ENCODE measurements at places on chromosomes 13 and 19. TPM values are rescaled to one million over a fixed set of nuclear protein-coding genes. Genes with fewer than 3 reads are reported as not detected.

GRCh38 chr13:29707876-29708543 lies 112.5 kb upstream of the SLC7A1 start:
- no peak overlapping the region for H3K27ac ChIP-seq
- H3K27me3 ChIP-seq, result no peaks in the 10 kb centered on the region
- H3K4me1 ChIP-seq, result peaks cover 14% of the 10 kb centered on the region
- DNase-seq, result no peak
- H3K4me3 ChIP-seq, result no peak overlapping the region
- H3K36me3 ChIP-seq, result no peaks in the 10 kb centered on the region

GRCh38 chr19:30358821-30359580 lies 13.2 kb upstream of the ZNF536 start:
- no peak for DNase-seq
- no peak overlapping the region for H3K4me3 ChIP-seq
- no peak overlapping the region for H3K27ac ChIP-seq
- H3K36me3 ChIP-seq, result no peaks in the 10 kb centered on the region
- no peaks in the 10 kb centered on the region for H3K4me1 ChIP-seq

DNA sequence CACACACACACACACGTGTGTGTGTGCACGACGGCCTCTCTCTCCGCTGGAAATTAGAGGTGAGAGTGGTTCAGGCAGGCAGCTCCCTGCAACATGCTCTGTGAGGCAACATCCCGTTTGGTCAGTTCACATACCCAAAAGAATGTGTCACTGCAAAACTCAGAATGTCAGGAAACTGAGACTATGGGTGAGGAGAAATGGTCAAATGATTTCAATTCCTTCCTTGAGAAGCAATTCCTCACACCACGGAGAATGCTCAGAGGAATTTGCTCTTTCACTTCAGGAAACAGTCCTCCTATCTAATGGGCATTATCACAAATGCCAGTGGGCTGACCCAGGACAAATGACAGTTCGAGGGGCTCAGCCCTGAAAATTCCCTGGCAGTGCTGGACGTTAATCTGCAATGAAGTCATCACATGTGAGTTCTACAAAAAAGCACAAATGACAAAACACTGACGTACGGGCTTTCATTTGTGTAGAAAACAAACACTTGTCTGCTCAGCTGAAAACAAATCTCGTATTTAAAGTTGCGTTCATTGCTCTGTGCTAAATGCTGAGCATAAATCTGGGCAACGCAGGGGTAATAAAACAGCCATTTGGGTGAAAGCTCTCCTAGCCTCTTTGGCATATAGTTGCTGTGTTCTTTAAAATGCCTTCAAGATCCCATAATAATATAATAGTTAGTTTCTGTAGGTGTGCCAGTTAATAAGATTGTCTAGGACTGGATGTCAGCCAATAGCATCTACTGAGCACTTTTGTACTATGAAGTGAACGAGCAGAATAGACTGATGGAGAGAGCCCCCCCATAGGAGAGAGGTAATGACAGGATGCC lies 18.6 kb upstream of the LATS2 start:
- peak; percentile 50 for DNase-seq
- no peak overlapping the region for H3K27ac ChIP-seq
- H3K4me3 ChIP-seq, result peak overlapping the region; percentile 44
- no peaks in the 10 kb centered on the region for H3K27me3 ChIP-seq
- H3K36me3 ChIP-seq, result no peaks in the 10 kb centered on the region

DNA sequence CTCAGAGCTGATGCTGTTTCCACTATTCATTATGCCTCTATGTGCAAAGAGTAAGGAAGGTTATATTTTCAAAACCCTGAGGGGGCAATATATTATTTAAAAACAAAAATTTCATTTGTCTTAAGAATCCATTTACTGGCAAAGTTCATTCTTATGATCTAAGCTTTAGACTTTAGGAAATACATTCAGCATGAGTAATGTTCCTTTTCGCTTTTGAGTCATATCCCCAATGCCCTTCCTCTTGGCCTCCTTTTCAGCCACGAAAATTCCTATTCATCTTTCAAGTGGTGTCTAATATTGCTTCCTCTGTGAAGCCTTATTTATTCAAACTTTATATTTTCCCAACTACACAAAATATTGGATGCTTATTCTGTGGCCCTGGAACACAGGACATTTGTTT lies 1317.0 kb downstream of the PCDH9 start:
- no peak overlapping the region for H3K4me3 ChIP-seq
- peak; percentile 7 for DNase-seq
- H3K27me3 ChIP-seq, result no peaks in the 10 kb centered on the region
- H3K4me1 ChIP-seq, result no peaks in the 10 kb centered on the region
- no peak overlapping the region for H3K27ac ChIP-seq

DNA sequence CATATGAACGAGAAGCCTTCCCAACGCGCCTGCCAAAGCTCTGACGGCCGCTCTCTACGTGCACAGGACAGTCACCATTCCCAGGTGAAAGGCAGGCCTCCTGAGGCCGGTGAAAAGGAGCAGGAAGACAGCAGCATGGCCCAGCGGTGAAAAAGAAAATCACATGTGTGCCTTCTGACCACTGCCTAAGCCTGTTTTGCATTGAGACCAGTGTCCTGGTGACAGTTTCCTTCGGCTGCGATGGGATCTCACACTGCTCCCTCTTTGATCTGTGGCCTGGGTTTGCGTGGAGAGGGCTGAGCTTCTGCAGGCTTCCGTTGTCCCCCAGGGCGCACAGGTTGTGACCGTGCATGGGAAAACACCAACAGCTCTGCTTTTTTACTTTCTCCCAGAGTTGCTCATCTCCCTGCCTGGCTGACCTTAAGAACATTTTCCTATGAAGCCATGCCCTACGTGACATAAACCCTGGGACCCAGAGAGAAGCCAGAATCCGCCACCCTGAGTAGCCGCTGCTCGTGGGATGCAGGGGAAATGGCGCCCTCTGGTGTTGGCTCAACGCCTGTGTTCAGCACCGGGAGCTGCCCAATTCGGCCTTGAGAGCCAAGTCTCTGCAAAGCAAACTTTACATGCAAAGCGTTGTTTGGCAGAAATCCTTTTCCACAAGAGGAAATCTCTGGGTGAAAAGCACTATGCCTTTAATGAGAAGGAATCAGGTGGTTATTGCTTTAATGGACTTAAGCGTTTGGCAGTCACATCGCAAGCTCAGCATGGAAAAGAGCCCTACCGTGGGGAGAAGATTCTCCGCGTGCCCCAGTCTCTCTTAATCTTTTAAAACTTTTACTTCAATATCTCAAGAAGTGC lies 112.2 kb upstream of the GPR12 start:
- H3K4me1 ChIP-seq, result no peaks in the 10 kb centered on the region
- no peak for DNase-seq
- no peak overlapping the region for H3K4me3 ChIP-seq
- no peaks in the 10 kb centered on the region for H3K36me3 ChIP-seq

DNA sequence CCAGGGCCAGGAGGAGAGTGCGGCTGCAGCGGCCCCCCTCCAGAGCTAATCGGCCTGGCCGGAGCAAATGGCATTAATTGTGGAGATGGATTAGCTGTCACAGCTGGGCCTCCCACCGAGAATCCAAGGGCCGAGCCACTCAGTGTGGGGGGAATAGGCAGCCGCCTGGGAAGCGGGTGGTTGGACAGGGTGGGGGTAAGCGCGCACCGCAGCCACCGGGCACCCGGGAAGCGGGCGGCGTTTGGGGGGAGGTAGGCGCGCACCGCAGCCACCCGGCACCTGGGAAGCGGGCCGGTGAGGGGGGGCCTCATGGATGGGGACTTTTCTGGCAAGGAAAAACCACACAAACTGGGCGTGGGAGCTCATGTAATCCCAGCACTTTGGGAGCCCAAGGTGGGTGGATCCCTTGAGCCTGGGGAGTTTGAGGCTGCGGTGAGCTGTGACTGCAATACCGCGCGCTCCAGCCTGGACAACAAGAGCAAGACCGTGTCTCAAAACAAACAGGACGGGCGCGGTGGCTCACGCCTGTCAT lies 9.7 kb downstream of the R3HDM4 start:
- H3K36me3 ChIP-seq, result no peaks in the 10 kb centered on the region
- DNase-seq, result peak; percentile 81
- no peaks in the 10 kb centered on the region for H3K4me1 ChIP-seq
- no peaks in the 10 kb centered on the region for H3K27me3 ChIP-seq
- no peak overlapping the region for H3K27ac ChIP-seq

DNA sequence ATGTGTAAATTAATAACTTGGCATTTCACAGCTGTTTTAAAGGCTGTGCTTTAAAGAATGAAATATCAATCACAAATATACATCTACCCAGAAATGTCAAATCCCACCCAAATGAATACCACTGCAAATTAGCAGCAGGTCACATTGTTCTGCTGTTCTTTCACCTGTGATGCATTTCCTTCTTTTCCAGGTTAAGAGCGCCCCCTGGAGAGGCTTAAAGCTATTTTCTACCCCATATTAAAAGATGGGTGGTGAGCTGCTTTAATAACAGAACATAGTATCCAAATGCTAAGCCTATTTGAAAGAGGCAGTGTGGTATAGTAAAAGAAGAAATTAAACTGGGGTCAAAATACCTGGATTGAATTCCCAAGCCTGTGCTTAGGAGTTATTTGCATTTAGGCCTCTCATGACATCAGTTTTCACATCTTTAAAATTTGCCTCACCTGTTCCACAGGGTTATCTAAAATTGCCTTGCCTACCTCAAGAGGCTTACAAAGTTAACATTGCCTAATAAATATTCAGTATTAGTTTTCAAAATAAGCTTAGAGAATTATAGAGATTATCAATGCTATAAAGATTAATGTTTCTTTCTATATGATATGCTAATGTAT lies 396.9 kb upstream of the SLITRK5 start:
- no peak overlapping the region for H3K27ac ChIP-seq
- H3K4me3 ChIP-seq, result no peak overlapping the region
- H3K4me1 ChIP-seq, result no peaks in the 10 kb centered on the region
- no peaks in the 10 kb centered on the region for H3K36me3 ChIP-seq
- no peaks in the 10 kb centered on the region for H3K27me3 ChIP-seq

GRCh38 chr19:43624933-43625332 lies 5.5 kb upstream of the ZNF428 start:
- DNase-seq, result peak; percentile 63
- H3K4me1 ChIP-seq, result no peaks in the 10 kb centered on the region
- no peaks in the 10 kb centered on the region for H3K27me3 ChIP-seq
- no peak overlapping the region for H3K27ac ChIP-seq

GRCh38 chr19:28914173-28914572 lies 298.8 kb downstream of the UQCRFS1 start:
- no peaks in the 10 kb centered on the region for H3K4me1 ChIP-seq
- H3K27ac ChIP-seq, result no peak overlapping the region
- no peaks in the 10 kb centered on the region for H3K27me3 ChIP-seq
- no peak for DNase-seq
- H3K4me3 ChIP-seq, result no peak overlapping the region
- H3K36me3 ChIP-seq, result no peaks in the 10 kb centered on the region

DNA sequence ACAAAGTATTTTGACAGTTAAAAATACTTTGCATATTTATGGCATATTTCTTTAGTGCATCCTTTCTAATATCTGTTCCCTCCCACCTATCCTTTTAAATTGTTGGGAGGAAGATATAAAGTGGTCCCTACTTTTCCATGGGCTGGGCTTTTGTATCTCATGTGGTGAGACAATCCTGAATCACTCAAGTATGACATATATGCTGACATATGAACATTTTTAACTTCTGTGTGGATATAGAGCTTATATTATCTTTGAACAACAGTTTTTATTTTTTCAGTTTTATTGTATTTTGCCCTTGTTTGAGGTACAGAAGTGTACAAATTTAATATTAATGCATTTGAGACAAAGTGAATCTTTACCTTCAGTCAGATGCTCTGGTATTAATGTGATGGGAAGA lies 3.4 kb downstream of the ZMYM2 start:
- no peak for DNase-seq
- peaks cover 5% of the 10 kb centered on the region for H3K36me3 ChIP-seq
- H3K27ac ChIP-seq, result no peak overlapping the region
- H3K4me3 ChIP-seq, result peak overlapping the region; percentile 5
- H3K27me3 ChIP-seq, result no peaks in the 10 kb centered on the region

GRCh38 chr19:1295169-1296012 lies 9.7 kb downstream of the EFNA2 start:
- peak; percentile 76 for DNase-seq
- no peak overlapping the region for H3K27ac ChIP-seq
- H3K4me1 ChIP-seq, result peaks cover 3% of the 10 kb centered on the region
- no peaks in the 10 kb centered on the region for H3K27me3 ChIP-seq
- no peaks in the 10 kb centered on the region for H3K36me3 ChIP-seq
- no peak overlapping the region for H3K4me3 ChIP-seq

DNA sequence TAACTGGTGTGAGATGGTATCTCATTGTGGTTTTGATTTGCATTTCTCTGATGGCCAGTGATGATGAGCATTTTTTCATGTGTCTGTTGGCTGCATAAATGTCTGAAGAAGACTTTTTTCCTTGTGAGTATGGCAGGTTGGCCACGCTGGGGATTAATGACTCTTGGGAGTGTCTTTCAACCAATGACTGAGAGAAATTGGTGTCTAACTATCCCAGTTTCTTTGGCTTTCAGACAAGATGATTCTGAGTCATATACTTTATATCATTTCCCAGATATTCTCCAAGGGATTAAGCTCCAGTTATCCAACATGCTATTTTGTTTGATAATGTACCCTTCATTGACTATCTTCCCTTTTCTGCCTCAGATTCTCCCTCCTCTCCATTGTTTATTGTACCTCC lies 35.5 kb upstream of the CSNK1A1L start:
- DNase-seq, result no peak
- H3K36me3 ChIP-seq, result no peaks in the 10 kb centered on the region
- H3K4me1 ChIP-seq, result no peaks in the 10 kb centered on the region
- no peak overlapping the region for H3K4me3 ChIP-seq
- H3K27me3 ChIP-seq, result no peaks in the 10 kb centered on the region

GRCh38 chr13:25796474-25796873 lies 255.3 kb downstream of the SHISA2 start:
- no peaks in the 10 kb centered on the region for H3K27me3 ChIP-seq
- DNase-seq, result no peak
- H3K27ac ChIP-seq, result no peak overlapping the region

- no peaks in the 10 kb centered on the region for H3K4me1 ChIP-seq
- no peaks in the 10 kb centered on the region for H3K36me3 ChIP-seq
- DNase-seq, result no peak
- no peaks in the 10 kb centered on the region for H3K27me3 ChIP-seq
These were observed 59.5 kb upstream of the SLITRK1 start for GRCh38 chr13:83941701-83942335.

- no peaks in the 10 kb centered on the region for H3K27me3 ChIP-seq
- H3K36me3 ChIP-seq, result peaks cover 23% of the 10 kb centered on the region
- H3K27ac ChIP-seq, result peak overlapping the region; percentile 52
- no peak overlapping the region for H3K4me3 ChIP-seq
- peaks cover 15% of the 10 kb centered on the region for H3K4me1 ChIP-seq
- DNase-seq, result no peak
These were observed 5.0 kb downstream of the PVR start for GRCh38 chr19:44648631-44649251.

- H3K4me1 ChIP-seq, result no peaks in the 10 kb centered on the region
- no peaks in the 10 kb centered on the region for H3K27me3 ChIP-seq
- H3K27ac ChIP-seq, result peak overlapping the region; percentile 57
- peak; percentile 80 for DNase-seq
- H3K36me3 ChIP-seq, result no peaks in the 10 kb centered on the region
These were observed 477 bp downstream of the PIP5K1C start for GRCh38 chr19:3699741-3700241.

The S1PR4 gene
- total RNA-seq, result 5.1 TPM

The LRRC63 gene
- 0.31 TPM for total RNA-seq

The MISP gene
- 17.8 TPM for total RNA-seq

The FCGBP gene
- total RNA-seq, result 51.7 TPM

The CACTIN gene
- total RNA-seq, result 23.9 TPM

The IGFL2 gene
- total RNA-seq, result not detected

The STOML3 gene
- total RNA-seq, result not detected

The F7 gene
- 0.16 TPM for total RNA-seq

All from kidney (tissue), 22 donors.